ENCODE measurements at places on chromosomes 4 and X.

DNA sequence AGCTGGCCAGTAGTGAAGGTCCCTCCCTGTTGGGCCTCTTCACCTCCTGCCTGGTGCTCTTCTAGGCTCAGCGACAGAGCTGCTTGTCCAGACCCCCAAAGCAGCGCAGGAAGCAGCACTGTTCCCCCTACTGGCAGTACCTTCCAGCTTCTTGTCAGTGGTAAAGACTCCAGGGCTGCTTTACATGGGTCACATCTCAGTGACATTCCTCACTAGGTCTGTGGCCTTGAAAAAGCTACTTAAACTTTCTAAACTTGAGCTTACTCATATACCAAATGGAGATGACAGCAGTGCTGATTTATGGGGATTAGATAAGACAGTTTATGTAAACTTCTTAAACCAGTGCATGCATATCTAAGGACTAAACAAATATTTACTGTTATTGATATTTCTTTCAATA lies 117.3 kb downstream of the FAT4 start:
- DNase-seq: peak; percentile 46

DNA sequence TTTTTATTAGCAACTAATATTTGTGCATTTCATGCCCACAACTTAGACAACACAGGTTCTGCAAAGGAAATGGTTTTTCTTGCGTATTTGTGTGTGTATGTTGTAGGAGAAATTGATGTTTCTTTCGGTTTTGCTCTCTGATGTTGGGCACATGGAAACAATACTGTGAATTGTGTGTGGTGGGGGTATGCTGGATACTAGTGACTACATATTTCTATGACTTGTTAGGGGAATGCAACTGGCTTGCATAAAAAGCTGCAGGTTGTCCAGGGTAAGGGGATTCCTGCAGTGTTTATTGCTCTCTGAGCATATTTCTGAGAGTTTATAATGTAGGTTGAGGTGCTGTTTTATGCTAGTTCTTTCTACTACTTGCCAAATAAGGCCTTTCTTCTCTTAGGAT lies 11.6 kb downstream of the DLG3 start:
- DNase-seq: no peak

- DNase-seq: no peak
These were observed 79.9 kb upstream of the EGFL6 start for GRCh38 chrX:13489454-13489853.

GRCh38 chr4:53861856-53862610 lies 202.4 kb downstream of the CHIC2 start:
- no peak for DNase-seq

DNA sequence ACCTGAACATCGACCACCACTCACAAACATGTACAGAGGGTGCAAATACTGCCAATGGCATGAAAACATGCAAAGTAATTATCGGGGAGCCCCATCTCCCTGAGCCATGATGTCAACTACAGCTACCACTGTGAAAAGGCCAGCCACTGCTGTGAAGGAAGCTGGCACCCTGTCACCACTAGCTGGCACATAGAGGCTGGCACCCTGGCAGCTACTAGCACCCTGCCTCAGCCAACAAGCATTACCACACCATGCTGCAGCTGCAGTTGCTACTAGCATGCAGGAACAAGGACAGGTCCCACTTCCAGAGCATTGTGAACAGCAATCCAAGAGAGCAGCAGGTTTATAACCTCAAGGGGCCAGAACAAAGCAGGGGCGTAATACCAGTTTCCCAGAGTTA lies 81.4 kb downstream of the PRR32 start:
- no peak for DNase-seq

- DNase-seq: no peak
These were observed 557 bp upstream of the USP38 start for GRCh38 chr4:143184217-143184502.

- no peak for DNase-seq
These were observed 87.4 kb downstream of the ATXN3L start for GRCh38 chrX:13232484-13232883.

DNA sequence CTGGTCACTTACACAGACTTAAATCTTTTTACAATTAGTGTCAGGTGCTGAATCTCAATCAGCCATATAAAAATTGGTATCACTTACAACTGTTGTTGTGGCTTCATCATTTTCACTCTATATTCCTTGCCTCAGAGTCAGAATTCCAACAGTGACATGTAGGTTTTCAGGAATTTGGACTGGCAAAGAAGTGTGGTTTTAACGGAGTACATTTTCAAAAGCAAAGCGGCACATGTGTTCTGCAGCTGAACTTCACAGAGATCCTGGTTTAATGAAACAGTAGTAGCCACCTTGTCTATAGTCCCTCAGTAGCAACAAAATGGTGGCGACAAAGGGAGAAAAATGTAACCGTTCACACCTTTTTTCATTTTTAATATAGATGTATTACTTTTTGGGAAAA lies 486.6 kb downstream of the FAT4 start:
- no peak for DNase-seq

DNA sequence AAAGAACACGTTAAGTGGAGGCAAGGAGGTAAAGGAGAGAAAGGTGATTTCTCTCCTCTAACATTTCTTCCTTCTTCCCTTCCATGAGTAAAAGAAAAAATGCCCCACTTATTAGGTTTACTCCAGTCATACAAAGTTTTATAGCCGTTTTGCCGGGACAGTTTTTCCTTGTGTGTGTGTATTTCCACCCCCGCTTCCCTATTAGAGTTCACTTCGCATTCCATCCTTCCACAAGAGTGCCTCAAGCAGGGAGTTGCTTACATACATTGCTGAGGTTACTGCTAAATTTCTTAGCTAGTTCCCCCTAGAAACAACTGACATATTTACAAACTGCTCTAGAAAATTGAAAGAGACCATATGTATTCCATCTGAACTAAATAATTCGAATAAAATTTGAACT lies 45.2 kb upstream of the BMP15 start:
- DNase-seq: no peak

DNA sequence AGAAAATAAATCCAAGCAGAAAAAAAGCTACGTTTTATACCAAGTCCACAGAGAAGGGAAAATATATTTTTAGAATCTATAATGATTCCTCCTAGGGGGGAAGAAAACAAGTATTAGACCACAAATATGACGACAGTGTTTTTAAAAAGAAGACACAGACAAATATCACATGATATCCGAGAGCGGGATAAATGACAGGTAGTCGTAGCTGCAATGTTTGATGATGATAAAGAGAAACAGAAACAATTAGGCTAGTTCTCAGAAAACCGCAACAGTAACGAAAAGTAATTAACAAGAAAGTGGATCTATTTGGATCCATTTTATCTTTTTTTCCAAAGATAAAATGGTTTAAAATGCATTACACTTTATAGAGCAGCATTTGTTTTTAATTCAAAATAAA lies 918 bp downstream of the HAUS3 start:
- DNase-seq: no peak

GRCh38 chr4:42906891-42907759 lies 14.6 kb downstream of the GRXCR1 start:
- DNase-seq: peak; percentile 44

- no peak for DNase-seq
These were observed 68.7 kb downstream of the SORCS2 start for GRCh38 chr4:7261087-7261486.

DNA sequence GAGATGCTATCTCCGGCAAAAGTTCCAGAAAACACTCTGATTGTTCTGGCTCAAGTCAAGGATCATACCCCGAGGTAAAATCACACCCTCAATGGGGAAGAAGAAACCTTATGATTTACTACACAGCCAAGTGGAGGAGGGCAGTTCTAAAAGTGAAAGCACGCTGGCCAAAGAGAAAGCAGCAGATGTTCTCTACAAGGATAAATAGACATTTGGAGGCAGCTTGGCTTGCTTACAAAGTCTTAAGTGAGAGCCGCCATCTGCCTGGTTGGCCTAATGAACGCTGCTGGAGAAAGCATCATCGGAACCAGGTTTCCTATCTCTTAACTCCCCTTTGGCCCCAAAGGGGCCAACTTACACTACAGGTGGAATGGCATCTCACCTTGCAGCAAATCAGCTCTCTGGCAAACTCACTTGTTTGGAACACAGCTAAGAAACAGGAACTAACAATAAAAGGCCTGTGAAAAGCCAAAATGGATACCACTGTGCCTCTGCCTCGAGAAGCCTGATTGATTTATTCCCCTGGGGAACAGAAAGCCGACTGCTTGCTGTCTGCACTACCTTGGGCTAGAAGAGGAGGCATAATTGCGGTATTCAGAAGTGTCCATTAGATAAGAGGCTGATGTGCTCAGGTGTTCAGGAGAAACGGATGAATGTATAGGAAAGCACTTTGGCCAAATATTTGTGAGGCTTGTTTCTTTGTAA lies 22.8 kb downstream of the FRAS1 start:
- no peak for DNase-seq

DNA sequence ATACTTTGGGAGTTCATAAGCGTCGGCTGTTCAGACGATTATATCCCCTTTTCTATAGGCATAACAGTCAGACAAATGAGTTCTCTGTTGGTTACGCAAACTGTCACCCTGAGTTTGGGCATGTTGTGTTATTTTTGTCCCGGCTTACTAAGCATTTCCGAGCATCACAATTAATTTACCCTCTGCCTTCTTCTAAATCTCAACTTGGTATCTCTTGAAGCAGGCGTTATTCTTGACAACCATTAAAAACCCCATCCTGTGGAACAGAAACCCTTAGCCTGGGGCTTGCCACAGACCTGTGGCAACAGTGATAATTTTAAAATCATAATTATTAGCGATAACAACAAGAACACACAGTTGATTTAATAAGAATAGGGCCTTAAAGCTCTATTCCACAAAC lies 558.7 kb downstream of the INPP4B start:
- no peak for DNase-seq

GRCh38 chr4:8069102-8069752 lies 89.4 kb downstream of the ABLIM2 start:
- no peak for DNase-seq

DNA sequence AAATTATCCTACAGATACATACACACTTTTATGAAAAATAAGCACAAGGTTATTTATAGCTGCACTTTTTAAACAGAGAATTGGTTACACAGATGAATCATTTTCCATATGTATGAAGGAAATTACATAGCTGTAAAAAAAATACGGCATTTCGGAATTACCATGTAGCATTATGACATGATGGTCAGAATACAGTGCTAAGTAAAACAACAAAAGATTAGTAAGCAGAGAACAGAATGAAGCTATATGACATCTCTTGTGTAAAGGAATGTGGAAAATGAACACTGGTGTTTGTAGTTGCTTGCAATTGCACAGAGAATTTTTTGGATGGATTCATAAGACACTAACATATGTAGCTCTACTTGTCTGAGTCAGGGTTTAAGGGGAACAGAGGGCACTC lies 1222.0 kb upstream of the PRKX start:
- DNase-seq: no peak

GRCh38 chrX:133335027-133335426 lies 80.3 kb downstream of the GPC4 start:
- DNase-seq: peak; percentile 13

Measured in NCI-H226 (cell line).